Stimulated activated CD8-positive, alpha-beta memory T cell treated with anti-CD3 and anti-CD28 coated beads, Interleukin-15, amount 100 ng/mL, for 4 hours (primary cell): ENCODE measurements at places on chromosomes 5 and 9.

GRCh38 chr5:170782438-170782837 lies 1.1 kb upstream of the GABRP start:
- DNase-seq, result no peak

DNA sequence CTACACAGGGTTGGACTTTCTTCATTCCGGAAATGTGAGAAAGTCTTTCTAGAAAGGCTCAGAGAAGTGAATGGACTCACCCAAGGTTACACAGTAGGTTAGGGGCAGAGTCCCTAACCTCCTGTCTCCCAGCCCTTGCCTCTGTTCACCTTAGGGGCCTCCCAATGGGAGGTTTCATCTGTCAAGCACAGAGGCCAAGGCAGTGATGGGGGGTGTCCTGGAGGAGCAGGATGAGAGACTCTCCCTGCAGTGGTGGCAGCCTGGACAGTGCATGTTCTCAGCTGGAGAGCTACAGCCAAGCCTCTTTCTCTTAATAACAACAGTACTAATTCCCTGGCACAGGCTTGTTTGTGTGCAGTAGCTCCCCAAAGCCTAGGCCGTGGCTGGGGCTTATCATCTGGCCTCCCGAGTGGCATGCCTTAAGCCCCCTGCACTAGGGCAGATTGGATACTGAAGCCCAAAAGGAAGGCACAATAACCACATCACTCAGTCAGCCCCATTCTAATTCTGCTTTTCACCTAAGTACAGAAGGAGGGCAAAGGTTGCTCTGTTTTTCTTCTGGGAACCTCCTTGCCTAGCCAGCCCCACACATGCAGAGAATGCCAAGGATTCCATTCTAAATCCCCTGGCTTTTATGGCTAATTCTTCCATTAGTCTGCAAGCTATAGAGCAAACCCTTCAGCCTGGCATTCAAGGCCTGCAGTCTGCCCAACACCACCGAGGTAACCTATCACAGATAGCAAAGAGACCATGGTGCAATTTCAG lies 50.2 kb upstream of the XPA start:
- DNase-seq, result no peak

GRCh38 chr5:101009758-101010519 lies 106.9 kb upstream of the ST8SIA4 start:
- DNase-seq, result no peak

GRCh38 chr9:106956971-106957370 lies 94.0 kb downstream of the ZNF462 start:
- DNase-seq, result no peak

DNA sequence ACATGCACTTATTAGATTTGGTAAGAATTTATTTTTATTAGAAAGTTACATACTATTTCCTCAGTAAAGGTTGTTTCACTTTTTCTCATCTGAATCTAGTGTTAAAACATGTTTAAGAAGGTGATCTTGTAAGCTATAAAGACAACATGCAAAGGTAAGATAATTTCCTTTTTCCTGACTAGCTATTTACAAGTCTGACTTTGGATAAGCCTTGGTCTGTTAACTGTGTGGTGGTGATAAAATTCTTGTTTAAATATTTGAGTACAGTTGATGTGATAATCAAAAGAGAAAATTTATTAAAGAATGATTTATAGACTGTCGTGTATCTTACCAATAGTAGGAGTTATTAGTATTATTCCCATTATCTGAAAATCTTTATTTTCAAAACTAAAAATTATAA lies 36.9 kb upstream of the GPR21 start:
- no peak for DNase-seq

GRCh38 chr5:58012801-58013315 lies 447.0 kb downstream of the PLK2 start:
- no peak for DNase-seq

DNA sequence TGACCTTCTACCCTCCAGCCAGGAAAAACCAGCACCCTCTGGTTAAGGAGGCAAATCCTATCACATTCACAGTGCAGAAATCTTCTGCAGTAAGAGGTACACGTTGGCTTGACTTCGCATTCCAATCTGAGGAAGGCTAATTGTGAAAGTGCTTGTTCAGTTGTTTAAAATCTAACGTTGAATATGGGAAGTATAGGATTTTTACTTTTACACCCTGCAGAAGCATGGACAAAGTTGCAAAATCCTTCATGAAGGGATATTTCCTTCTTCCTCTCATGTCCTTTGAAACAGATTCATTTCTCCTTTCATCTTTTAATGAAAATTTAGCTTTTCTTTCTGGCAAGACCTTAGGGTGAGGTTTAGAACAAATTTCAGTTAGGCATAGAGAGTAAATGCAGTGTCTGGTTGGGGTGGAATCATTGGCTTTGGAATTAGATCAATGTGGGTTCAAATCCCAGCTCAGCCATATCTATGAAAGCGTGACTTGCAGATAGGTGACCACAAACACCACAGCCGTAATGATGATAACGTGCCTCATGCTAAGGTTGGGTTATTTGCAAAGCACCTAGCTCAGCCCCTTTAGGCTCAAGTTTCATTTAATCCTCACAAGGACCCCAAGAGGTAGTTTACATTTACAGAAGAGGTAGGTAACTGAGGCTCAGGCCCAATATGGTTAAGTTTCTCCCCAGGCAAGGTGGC lies 42.2 kb upstream of the C5orf58 start:
- DNase-seq, result no peak

DNA sequence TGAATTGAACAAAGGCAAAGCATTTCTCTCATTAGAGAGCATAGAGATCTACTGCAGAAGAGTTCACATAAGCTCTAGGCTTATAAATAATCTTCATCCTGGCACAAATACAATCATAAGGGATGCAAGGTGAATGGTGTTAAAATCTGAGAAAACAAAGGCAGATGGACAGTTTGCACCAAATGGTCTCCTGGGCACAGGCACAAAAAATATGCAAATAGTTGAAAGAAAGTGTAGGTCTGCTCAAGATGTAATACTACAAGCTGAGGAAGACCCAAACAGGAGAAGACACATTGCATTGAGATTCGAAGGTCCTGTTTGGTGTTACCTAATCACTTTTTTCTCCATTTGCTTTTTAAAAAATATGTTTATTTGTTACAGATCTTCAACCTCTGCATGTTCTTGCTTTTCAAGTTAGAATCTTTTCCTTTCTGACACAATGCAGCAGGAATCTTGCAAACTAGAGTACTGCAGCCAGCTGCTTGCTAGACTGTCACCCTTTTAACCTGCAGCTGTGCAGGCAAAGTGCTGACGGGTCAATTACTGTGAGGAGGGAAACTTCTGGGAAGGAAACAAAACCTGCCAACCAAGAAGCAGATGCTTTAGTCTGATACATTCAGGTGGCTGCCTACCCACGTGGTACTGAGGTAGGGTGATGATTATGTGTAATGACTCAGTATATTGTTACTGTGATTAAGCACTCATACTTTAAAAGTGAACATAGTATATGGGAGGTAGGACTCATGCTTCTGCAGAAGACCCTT lies 1048.6 kb upstream of the SEMA6A start:
- no peak for DNase-seq

- no peak for DNase-seq
Measured at GRCh38 chr9:126363847-126364671, 37.4 kb downstream of the MVB12B start.

DNA sequence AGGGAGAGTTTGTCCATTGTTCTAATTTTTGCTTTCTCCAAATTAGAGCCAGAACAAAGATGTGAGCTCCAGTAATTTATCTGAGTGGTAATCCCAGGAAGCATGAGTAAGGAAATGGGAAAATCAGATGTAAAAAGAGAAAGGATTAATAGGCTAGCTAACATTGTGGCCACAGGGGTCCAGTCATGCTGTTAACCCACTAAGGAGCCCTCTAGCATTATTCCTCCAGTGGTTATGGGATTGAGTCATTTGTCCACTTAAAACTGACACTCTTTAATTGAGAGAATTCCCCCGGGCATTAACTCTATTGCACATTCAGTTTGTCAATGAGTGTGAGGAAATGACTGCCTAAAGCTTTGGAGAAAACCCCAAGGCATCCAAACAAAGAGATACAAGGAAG lies 700.3 kb upstream of the TYRP1 start:
- no peak for DNase-seq

- no peak for DNase-seq
Measured at GRCh38 chr5:111826064-111826463, 69.1 kb upstream of the NREP start.

DNA sequence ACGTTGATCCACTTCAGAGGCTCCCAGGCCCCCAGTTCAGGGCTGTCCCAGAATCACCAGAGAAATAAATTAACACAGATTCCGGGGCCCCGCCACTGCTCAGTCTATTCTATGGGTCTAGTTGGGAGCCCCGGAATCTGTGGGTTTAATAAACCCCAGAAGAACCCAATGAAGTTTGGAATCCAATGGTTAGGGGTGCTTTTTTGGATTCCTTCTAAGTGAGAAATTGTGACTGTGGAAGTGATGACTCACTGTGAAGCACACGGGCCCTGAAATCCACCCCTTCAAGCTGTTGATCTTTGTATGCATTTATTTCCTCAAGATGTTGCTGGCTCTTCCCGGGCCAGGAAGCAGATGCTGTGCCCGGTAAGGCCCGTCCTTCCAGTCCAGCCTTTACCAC lies 57.3 kb upstream of the SLC28A3 start:
- DNase-seq, result no peak

GRCh38 chr5:158435161-158435616 lies 576.2 kb upstream of the CLINT1 start:
- DNase-seq, result no peak

GRCh38 chr5:121377461-121377860 lies 474.2 kb upstream of the FTMT start:
- no peak for DNase-seq

DNA sequence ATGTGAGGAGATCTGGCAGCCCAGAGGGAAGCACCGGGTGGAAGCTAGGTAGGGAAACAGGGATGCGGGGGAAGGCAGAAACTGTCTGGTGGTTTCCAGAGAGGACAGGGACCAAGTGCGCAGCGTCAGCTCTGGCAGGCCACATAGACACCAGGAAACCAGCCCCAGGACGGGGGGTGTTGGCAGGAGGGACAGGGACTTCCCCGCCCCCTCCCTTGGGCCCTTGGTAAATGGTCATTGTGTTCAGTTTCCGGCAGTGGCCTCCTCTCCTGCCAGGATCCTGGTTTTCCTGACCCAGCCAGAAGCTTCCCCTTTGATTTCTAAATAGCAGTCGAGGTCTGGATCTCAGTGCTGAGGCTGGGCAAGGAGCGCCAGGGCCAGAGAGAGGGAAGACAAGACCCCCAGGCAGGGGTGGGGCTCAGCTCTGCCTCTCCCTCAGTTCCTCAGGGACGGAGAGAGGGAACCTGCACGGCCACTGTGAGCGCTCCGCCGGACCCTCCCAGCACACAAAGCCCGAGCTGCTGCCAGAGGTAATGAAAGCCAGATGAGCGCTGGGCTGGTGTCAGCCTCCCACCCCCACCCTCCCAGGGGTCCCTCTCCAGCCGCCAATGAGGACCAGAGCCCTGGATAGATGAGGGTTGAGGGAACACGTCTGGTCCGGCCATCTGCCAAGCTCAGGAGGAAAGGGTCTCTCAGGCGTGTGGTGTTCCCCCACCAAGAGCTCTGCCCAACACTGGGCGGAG lies 1.8 kb downstream of the RALGDS start:
- DNase-seq, result no peak

DNA sequence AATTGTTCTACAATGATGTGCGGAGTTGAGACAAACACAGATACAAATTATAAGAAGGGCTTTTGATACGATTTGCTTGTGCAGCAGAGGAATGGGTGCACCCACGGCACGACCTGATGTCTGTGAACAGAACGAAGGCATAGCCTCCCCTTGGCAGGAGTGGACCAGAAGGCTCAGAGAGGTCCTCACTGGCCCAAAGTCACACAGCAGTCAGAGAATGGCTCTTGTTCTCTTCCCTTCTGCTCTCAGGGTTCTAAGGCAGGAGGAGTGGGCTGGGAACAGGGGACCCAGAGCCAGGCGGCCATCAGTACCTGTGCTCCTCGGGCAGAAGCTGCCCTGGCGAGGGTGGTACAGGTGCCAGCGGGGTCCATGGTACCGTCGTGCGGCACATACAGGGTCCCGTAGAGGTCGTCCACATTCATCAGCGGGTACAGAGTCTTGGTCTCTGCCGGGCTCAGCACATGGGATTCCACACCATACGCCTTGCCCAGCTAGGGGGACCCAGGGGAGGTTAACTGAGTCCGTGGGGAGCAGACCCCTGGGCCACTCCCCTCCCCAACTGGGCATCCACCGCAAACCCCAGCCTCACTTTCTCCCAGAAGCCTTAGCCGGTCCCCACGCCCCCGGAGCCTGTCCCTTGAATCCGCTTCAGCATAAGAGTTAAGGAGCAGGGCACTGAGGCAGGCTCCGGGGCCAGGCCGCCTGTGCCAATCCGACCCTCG lies 7.0 kb downstream of the SARDH start:
- no peak for DNase-seq

DNA sequence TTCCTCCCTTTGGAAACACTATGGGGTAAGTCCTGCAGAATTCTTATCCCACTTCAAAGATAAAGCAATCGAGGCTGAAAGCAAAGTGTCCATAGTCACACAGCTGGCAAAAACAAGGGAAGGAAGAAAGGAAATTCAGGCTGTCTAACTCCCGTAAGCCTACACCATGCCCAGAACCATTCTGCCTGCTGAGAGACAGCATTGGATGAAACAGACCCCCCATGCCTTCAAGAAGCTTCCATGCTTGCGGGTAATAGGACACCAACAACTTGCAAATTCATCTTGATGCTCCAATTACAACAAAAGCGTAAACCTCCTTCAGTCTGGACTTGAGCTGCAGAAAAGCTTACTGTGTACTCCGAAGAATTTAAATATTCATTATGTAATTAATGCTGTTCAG lies 181.1 kb upstream of the WWC1 start:
- no peak for DNase-seq

DNA sequence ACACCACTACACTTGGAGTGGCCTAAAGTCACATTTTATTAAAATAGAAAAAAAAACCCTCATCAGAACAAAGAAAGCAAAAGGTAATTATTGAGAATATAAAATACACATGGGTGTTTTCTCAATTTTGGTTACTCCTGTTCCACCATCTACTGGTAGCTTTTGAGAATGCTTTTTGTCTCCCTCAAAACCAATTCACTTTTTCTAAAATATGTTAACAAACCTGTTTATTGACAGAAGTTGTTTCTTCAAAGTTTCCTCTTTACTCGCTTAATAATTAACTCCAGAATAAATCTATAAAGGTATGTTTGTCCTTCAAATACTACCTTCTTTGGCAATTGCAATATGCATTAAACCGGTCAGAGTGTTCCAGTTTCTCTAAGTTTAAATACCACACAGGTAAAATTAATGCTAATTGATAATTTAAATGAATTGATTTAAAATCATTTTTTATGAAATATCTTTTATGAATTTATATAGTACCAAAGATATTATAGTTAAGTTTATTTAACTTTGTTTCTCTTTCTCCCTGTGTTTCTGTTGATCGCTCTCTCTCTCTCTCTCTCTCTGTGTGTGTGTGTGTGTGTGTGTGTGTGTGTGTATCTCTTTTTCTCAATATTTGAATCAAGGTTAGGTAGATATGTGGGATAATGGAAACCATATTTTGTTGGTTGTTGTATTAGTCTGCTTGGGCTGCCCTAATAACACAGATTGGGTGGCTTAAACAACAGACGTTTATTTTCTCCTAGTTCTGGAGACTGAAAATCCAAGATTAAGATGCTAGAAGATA lies 487.4 kb downstream of the PRDM9 start:
- DNase-seq, result no peak
